ENCODE measurements at places on chromosomes 3 and 15. TPM values are rescaled to one million over a fixed set of nuclear protein-coding genes. Genes with fewer than 3 reads are reported as not detected.

GRCh38 chr3:167783781-167784180 lies 48.3 kb downstream of the SERPINI1 start:
- no peaks in the 10 kb centered on the region for H3K36me3 ChIP-seq
- H3K4me3 ChIP-seq = no peak overlapping the region
- no peak overlapping the region for H3K27ac ChIP-seq
- no peak for DNase-seq
- no peaks in the 10 kb centered on the region for H3K27me3 ChIP-seq

GRCh38 chr15:29090617-29091466 lies 178.8 kb downstream of the NSMCE3 start:
- H3K36me3 ChIP-seq = no peaks in the 10 kb centered on the region
- no peaks in the 10 kb centered on the region for H3K4me1 ChIP-seq
- DNase-seq = no peak
- H3K27me3 ChIP-seq = no peaks in the 10 kb centered on the region
- H3K4me3 ChIP-seq = no peak overlapping the region

Gene SH3GL3
- total RNA-seq = not detected

Gene HACD2
- 27.4 TPM for total RNA-seq

Gene EPHB3
- total RNA-seq = 0.28 TPM

Gene ALDH1A3
- total RNA-seq = 6.8 TPM

Gene TLR9
- total RNA-seq = 0.12 TPM

All from right lobe of liver (tissue), 6 donors.